ENCODE measurements at places on chromosomes 5 and 9.

GRCh38 chr9:130329061-130329460, 63.5 kb downstream of the HMCN2 start:
- DNase-seq, result no peak

GRCh38 chr9:20611691-20612287, 10.5 kb downstream of the MLLT3 start:
- DNase-seq, result no peak

- no peak for DNase-seq
These were observed 22.3 kb downstream of the PSMB7 start for GRCh38 chr9:124392871-124393460.

DNA sequence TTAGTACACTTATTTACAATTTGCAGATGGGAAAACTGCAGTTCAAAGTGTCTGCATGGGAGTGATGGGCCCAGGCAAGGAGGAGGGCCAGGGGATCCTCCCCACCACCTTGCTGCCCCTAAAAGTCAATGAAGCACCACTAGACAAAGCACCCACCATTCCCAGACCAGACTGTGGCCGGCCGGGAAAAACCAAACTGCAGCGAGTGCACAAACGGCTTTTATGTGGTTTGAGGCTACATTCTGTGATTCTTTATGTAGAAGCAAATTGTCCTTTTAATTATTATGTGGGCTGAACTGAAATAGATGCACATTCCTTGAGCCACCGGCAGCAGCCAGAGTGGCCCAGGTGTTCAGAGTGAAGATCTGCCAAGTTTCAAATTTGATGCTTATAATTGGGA, 585.3 kb upstream of the KLF4 start:
- no peak for DNase-seq

- DNase-seq, result no peak
These were observed 118.6 kb downstream of the SEMA6A start for GRCh38 chr5:116456036-116456435.
